ENCODE measurements at places on chromosomes 5 and 9. TPM values are rescaled to one million over a fixed set of nuclear protein-coding genes. Genes with fewer than 3 reads are reported as not detected.

The PRRX2 gene
- 0.89 TPM for total RNA-seq

The SHISAL2B gene
- total RNA-seq, result not detected

The LVRN gene
- total RNA-seq, result 0.65 TPM

The RFK gene
- total RNA-seq, result 24.4 TPM

The OLFM1 gene
- total RNA-seq, result 11.9 TPM

The EPB41L4B gene
- total RNA-seq, result 9.9 TPM

The LMX1B gene
- total RNA-seq, result 0.70 TPM

The PLCXD3 gene
- 79.3 TPM for total RNA-seq

The PRR16 gene
- total RNA-seq, result 14.2 TPM

The EFNA5 gene
- 25.7 TPM for total RNA-seq

The INSYN2B gene
- 0.30 TPM for total RNA-seq

The LEAP2 gene
- total RNA-seq, result 1.0 TPM

The OGN gene
- 10.0 TPM for total RNA-seq

The GFPT2 gene
- total RNA-seq, result 13.3 TPM

The C9orf153 gene
- 0.22 TPM for total RNA-seq

The ZNF484 gene
- 4.0 TPM for total RNA-seq

DNA sequence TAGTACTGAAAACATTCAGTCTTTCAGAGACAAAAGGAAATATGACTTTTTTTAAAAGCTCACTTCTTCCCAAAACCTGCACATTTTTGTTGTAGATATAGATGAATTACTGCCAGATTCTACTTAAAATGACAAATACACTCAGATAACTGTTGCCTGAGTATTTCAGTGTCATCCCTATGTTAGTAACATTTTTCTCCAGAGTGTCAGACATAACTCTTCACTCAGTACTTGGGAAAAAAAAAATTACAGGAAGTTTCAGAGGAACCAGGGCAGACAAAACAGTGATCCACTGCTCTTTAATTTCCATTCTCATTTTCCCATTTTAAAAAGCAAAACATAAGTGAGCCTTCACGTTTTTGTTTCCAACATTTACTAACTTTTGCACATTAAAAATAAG lies 79.3 kb upstream of the ITGA1 start:
- no peak for DNase-seq

GRCh38 chr9:122217640-122218039 lies 11.1 kb downstream of the LHX6 start:
- no peak for DNase-seq

GRCh38 chr5:68970617-68971016 lies 123.2 kb upstream of the SLC30A5 start:
- DNase-seq, result no peak

- DNase-seq, result no peak
Observed at GRCh38 chr5:139131921-139132432, 66.2 kb downstream of the SIL1 start.

DNA sequence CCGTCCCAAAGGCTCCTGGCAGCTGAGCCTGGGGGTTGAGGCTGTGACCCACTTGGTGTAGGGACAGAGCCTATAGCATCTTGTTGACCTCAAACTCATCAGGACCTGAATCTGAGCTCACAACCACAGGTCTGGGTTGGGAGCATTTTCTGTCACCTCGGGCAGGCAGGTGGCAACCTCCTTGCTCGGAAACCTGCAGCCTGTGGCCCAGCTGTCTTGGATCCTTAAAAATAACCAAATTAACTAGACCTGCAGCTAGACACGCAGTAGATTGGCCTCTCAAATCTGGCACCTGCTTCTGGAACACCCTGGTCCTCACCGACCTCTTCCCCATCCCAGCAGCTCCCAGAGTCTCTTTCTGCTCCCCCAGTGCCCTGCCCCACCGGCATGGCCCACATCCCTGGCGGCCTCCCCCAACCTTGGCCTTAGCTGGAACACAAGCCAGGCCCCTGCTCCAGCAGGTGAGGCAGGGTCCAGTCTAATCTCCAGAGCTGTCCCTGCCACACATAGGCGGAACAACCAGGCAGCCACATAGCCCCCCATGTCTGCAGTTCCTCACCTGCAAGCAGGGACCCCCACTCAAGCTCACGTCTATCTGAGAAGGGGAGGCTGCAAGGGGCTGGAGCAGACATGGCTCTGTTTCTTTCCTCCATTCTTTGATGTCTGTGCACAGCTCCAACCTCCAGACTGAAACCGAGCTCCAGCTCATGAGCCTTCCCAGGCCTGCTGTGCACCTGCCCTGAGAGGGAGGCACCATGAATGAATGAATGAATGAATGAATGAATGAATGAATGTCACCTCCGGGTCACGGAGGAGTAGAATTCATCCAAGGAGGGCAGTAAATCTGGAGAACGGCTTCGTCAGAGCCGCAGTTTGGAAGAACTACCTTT lies 28.3 kb downstream of the PAEP start:
- DNase-seq, result no peak

- DNase-seq, result no peak
Observed at GRCh38 chr5:53426512-53426830, 54.0 kb upstream of the FST start.

DNA sequence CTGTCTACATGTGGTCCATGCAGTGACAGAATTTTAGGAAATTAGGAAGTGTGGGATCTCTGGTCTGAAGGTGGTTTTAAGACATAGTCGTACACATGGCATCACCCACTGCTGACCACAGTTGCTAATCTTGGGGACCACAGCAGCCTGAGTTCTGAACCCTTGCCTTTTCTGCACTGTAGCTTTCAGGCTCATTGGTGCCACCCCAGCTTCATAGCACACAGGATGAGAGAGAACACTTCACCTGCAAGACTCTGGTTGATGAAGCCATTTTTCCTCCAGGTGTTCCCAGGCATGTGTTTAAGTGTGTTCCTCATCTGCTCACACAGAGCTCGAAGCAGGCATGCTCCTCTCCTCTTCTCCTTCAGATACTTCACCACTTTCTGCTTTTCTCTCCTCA lies 68.2 kb upstream of the S1PR3 start:
- no peak for DNase-seq

- no peak for DNase-seq
Observed at GRCh38 chr5:127876384-127876783, 173.2 kb downstream of the CCDC192 start.

DNA sequence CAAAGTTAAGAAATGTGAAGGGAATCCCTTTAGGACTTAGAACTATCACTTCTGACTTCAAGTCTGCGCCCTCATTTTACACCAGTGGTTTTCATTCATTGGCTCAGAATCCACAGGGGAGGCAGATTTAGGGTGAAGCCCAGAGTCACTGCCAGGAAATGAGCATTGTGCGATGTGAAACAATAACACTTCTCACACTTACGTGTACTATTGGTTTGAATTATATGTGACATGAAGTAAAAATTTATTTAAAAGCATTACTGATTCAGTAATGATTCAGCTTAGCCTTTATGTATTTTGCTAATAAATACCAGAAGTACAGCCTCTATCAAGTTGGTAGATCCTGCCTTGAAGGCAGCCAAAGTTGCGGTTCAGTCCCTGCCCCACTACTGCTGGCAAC lies 98.6 kb downstream of the PAM start:
- no peak for DNase-seq

DNA sequence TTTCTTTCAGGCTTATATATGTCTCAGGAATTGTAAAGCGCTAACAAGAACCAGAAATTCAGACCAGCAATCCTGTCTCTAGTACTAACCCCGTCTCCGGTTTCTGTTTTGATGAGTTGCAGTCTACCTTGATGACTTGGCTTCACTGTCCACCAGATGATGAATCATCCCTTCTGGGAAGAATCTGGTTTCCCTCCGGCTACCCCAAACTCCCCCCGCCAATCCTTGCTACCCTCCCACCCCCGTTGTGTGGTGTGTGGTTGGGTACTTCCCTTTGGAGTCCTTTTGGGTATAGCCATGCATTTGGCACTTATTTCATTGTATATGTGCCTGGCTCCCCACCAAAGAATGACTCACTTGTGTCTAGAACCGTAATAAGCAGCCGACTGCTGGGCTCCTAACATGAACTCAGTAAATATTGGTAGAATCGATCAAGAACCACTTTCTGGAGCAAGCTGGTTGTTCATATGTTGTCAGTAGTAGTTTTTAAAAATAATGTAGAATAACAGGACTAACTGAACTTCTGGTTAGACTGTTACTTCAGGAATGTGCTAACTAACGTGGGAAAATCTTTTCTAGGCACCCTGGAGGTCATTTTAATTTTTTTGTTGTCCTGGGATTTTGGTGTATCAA lies 8.3 kb upstream of the TGFBI start:
- DNase-seq, result no peak

DNA sequence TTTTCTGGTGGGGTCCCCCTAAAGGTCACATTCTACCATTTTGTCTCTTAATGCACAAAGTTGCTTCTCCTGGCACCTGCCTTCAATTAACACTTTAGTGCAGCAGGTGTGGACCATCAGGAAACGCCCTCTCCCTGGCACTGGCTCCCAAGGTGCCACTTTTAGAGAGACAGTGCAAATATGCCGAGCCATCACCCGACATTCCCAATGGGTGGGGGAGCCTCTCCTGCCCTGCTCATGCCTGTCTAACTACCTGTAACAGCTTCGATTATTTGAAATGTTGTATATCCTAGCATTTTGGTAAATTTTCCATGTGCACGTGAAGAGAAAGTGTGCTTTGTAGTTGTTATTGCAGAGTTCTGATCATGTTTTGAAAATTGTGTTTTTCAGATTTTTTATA lies 13.2 kb upstream of the LRRC14B start:
- no peak for DNase-seq

DNA sequence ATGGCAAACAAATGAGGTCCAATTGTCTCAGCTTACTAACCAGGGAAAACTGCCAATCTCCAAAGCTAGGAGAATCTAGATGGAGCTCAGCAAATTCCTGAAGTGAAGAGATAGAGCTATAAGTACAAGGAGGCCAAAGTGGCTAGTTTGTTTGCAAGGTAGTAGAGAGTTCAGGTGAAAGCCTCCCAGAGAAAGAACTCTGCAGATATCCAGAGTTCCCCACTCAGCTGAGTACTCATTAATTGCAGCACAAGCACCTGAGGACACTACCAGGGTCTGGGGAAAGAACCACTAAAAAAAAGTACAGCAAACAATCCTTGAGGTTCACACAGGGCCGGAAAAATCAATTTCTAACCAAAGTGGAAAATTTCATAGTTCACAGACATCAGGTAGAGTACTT lies 250.9 kb downstream of the TMEM232 start:
- DNase-seq, result no peak

DNA sequence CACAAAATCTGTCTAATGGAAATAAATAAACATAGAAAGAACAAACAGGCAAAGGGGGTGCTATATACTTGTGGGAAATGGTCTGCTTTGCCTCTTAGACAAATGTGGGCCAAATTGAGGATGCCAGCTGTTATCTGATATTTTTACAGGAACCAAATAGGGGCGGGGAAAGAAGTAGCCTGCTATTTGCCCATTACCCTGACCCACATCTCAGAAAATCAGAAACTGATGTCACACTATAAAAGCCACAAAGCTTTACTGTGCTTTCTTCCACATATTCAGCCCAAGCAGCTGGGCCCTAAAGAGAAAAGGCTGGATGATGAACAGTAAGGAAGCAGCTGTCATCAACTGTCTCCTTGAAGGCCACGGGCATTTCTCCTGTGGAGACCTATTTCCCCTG lies 97.3 kb downstream of the ELAVL2 start:
- no peak for DNase-seq

GRCh38 chr9:16679327-16679821 lies 191.1 kb downstream of the BNC2 start:
- DNase-seq, result no peak

DNA sequence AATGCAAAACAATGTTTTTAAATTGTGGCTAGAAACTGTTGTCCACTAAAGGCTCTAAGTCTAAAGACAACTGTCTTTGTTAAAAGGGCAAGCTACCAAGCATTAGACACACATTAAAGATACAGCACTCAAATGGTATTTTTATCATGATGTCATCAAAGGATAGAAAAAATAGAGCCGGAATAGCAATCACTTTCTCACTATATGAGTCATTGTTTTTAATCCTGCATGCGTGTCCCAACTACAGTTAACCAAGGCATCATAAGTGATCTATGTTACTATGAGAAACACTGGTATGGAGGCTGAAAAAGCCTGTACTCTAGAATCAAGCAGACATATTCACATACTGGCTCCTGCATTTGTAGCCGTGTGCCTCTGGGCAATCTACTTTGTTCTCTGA lies 1.9 kb upstream of the PJA2 start:
- no peak for DNase-seq

- no peak for DNase-seq
Observed at GRCh38 chr9:112380825-112381221, 915 bp downstream of the HSDL2 start.

DNA sequence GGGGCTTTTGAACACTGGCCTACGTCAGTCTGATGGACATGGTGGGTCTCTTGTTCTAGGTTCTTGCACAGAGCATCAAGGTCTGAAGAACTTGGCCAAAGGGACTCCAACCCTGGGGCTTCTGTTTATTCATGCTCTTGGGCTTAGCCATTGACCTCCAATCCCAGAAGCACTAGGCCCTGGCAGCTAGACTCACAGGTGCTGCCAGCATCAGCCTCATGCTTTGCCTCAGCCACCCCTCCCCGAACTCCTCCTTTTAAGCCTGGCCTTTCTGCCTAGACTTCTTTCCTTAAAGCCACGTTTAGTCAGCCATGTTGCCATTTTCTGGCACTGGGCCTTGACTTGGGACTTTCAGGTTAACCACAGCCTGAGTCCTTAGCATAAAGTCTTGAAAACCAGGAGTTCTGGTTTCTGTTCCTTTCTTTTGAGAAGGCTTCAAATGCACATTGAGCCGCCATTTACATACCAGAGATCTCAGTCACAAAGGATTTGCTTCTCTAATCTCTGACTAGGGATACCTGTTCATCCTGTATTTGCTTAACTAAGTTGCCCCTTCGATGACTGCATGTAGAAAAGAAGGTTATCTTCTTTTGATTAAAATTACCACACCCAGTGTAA lies 54.7 kb downstream of the ANGPTL2 start:
- DNase-seq, result no peak

- DNase-seq, result no peak
Observed at GRCh38 chr5:95953021-95953702, 8.5 kb downstream of the ELL2 start.

DNA sequence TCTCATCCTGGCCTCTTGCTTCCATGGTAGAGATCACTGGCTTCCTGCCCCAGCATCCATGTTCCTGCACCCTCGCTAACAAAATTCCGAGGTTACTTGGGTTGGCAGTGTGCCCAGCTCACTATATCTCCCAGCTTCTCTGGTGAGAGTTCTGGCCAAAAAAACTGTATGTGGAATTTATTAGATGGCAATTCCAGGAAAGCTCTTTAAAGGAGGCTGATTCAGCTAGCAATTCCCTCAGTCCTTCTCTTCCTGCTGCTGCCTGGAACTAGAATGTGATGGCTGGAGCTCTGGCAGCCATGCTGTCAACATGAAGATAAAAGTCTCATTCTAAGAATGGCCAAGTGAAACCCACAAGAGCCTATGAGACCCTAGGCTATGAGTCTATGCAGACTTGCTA lies 88.8 kb downstream of the SECISBP2 start:
- DNase-seq, result no peak

- DNase-seq, result no peak
Observed at GRCh38 chr5:99646011-99646647, 717.3 kb upstream of the CHD1 start.

- no peak for DNase-seq
Observed at GRCh38 chr9:75109210-75109839, 21.0 kb downstream of the OSTF1 start.
